ENCODE measurements at places on chromosomes 5 and 9. TPM values are rescaled to one million over a fixed set of nuclear protein-coding genes. Genes with fewer than 3 reads are reported as not detected.

The SYK gene
- 55.9 TPM for total RNA-seq

GRCh38 chr5:79843450-79844388 lies 147.3 kb downstream of the MTX3 start:
- DNase-seq: no peak
- H3K4me3 ChIP-seq: no peak overlapping the region
- no peak overlapping the region for H3K27ac ChIP-seq
- H3K27me3 ChIP-seq: no peaks in the 10 kb centered on the region
- no peaks in the 10 kb centered on the region for H3K36me3 ChIP-seq
- H3K4me1 ChIP-seq: peaks cover 5% of the 10 kb centered on the region

- H3K36me3 ChIP-seq: no peaks in the 10 kb centered on the region
- no peaks in the 10 kb centered on the region for H3K27me3 ChIP-seq
- no peak for DNase-seq
- no peak overlapping the region for H3K4me3 ChIP-seq
- no peak overlapping the region for H3K27ac ChIP-seq
- H3K4me1 ChIP-seq: no peaks in the 10 kb centered on the region
These were observed 124.3 kb downstream of the ARL15 start for GRCh38 chr5:54186108-54186507.

The ABHD17B gene
- 53.1 TPM for total RNA-seq

- DNase-seq: no peak
- peaks cover 8% of the 10 kb centered on the region for H3K4me1 ChIP-seq
- no peak overlapping the region for H3K27ac ChIP-seq
- H3K36me3 ChIP-seq: no peaks in the 10 kb centered on the region
These were observed 182.5 kb downstream of the TTLL11 start for GRCh38 chr9:121910491-121911040.

- H3K27ac ChIP-seq: no peak overlapping the region
- H3K36me3 ChIP-seq: no peaks in the 10 kb centered on the region
- no peaks in the 10 kb centered on the region for H3K27me3 ChIP-seq
- no peak for DNase-seq
- H3K4me1 ChIP-seq: no peaks in the 10 kb centered on the region
These were observed 9.3 kb upstream of the TEX48 start for GRCh38 chr9:114691046-114691955.

Measured in thymus (tissue), 14 donors.